Heart left ventricle (tissue), 16 donors: ENCODE measurements at places on chromosomes 7 and 10. TPM values are rescaled to one million over a fixed set of nuclear protein-coding genes. Genes with fewer than 3 reads are reported as not detected.

Gene CALML3
- not detected for total RNA-seq

Gene SH2D4B
- total RNA-seq: not detected

Gene PLXNA4
- total RNA-seq: 12.5 TPM

Gene SLC39A12
- total RNA-seq: not detected

Gene TRIM73
- 1.6 TPM for total RNA-seq

Gene STEAP1B
- total RNA-seq: 1.7 TPM

Gene CCDC146
- total RNA-seq: 6.8 TPM

Gene CTNNA3
- total RNA-seq: 171 TPM

Gene IL15RA
- total RNA-seq: 6.0 TPM

Gene ATRNL1
- total RNA-seq: 1.5 TPM

Gene FAM25G
- not detected for total RNA-seq

Gene TBX20
- 155 TPM for total RNA-seq

Gene ANXA8L1
- total RNA-seq: not detected

Gene MMRN2
- total RNA-seq: 28.1 TPM

Gene SHOC2
- 31.0 TPM for total RNA-seq

Gene TAS2R4
- total RNA-seq: 0.17 TPM

Gene CTTNBP2
- total RNA-seq: 2.7 TPM

Gene STN1
- total RNA-seq: 28.6 TPM

Gene GGCT
- 14.1 TPM for total RNA-seq

Gene CACNA2D1
- 60.9 TPM for total RNA-seq

Gene VWC2
- total RNA-seq: 6.0 TPM

Gene WDR86
- total RNA-seq: 0.40 TPM

Gene FKBP6
- not detected for total RNA-seq

Gene SFTPA1
- not detected for total RNA-seq

Gene PALD1
- total RNA-seq: 6.7 TPM

Gene AKR1C8
- total RNA-seq: 0.72 TPM

Gene PTPRZ1
- 2.6 TPM for total RNA-seq

Gene VSTM2A
- total RNA-seq: not detected

Gene HOXA9
- total RNA-seq: not detected
